ENCODE measurements at places on chromosomes 2 and 18. TPM values are rescaled to one million over a fixed set of nuclear protein-coding genes. Genes with fewer than 3 reads are reported as not detected.
A peak's percentile ranks its signal among the peaks of the same experiment; 100 is the strongest.

MC4R gene
- total RNA-seq, result 0.66 TPM

POTEI gene
- total RNA-seq, result not detected

DNA sequence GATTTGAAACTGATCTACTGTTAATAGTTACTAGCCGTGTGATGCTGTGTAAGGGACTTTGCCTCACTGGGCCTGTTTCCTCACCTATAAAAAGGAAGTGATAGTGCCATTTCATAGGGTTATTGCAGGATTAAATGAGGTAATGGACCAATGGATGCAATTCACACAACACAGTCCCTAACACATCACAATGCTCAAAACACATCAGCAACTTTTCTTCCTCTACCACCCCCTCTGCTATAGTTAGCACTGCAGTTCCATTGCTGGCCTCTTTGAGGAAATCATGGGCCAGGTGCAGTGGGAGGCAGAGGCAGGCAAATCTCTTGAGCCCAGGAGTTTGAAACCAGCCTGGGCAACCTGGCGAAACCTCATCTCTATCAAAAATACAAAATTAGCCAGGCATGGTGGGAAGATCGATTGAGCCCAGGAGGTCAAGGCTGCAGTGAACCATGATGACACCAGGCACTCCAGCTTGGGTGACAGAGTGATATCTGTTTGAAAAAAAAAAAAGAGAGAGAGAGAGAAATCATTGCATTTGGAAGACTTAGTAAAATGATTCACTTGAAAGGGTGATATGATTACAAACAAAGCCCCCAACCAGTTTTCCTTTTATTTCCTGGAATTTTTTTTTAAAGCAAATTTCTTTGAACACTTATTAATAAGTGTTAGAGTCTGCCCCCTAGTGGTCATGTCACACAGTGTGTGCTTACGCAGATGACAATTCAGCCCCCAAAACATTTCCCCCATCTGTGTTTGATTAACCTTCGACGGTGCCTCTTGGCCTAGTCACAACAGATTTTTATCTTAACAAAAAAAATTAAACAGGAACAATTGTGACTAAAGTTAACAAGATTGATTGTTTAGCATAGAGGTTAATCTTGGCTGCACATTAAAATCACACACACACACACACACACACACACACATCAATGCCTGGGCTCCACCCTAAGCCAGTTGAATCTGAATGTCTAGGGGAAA, 88.6 kb upstream of the BCL11A start:
- DNase-seq, result no peak

DNA sequence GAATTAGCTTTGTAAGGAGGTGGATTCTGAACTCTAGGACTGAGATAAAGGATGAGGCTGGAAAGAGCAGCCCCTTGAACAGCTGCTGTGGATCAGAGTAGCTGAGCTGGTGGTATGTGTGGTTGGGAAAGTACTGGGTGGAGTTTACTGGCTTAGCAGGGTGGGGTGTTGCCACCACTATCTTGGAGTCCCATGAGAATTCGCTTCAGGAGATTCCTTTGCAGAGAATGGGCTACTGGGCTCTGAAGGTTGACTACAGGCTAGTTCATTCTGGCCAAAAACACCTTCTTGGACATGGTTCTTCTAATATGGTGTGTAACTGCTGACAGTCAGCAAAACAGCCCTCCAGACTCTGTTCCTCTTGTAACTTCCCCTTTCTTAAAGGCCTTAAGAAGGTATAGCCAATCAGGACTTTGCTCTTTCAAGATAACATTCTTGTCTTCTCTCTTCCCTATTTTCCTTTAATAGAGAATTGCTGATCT, 52.7 kb downstream of the TET3 start:
- DNase-seq, result no peak

OBSL1 gene
- 51.9 TPM for total RNA-seq

- no peak for DNase-seq
Measured at GRCh38 chr2:114286438-114286837, 156.0 kb upstream of the DPP10 start.

NEUROD1 gene
- not detected for total RNA-seq

DNA sequence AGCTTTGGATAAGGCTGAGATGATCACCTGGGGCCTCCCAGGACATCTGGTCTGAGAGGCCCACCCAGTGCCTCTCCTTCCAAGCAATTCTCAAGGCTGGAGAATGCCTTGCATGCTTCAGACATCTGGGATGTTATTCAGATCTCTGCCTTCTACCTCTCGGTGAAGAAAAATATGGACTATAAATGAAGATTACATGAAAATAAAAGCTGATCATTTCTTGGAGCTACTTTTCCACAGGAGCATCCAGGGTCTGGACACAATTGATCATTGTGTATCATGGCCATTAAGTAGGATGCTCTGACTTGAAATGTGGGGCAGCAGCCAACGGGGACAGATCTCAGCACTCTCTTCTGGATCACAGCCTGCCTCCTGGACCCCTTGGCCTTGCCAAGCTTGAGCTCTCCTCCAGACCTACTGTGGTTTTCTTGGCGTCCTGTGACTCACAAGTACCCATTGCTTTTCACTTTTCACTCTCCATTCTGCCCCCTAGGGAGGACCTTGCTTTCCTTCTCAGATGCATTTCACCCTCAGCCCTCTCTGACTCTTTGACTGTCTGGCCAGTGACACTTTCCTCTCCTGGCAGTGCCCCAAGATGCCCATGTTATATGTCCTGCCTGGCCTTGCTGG, 203.1 kb downstream of the INSIG2 start:
- peak; percentile 74 for DNase-seq

DNA sequence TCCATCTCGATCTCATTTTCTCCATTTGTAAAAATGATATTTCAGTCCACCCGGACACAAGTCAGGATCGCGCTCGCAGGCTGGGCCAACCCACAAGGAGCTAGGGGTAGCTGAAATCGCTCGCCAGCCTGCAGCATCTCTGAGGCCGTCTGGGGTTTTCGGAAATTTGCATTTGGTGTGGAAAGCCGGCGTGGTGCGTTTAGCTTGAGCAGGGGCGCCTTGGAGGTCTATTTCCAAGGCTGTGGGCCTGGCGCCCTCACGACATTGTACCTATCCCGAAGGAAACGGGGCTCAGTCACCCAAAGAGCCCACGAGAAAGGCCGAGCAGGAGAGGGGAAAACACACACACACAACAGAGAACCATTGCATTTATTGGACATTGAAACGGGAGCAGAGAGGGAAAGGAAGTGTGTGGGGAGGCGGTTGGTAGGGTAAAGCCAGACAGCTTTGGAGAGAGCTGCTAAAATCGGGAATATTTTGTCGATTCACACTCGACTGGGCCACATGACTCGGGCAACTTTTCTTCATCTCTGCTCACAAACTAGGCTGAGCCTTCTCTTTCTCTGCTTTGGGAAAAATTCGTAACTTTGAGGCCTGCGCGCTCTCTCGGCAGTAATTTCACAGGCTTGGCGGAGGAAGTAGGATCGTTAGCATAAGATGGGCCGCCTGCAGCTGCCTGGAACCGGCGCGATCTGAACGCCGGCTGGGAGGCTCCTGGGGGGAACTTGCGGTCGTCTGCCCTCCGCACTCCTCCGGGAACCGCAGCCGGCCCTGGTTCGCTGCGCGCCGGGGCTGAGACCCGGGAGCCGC, 1.1 kb upstream of the HOXD8 start:
- no peak for DNase-seq

DNA sequence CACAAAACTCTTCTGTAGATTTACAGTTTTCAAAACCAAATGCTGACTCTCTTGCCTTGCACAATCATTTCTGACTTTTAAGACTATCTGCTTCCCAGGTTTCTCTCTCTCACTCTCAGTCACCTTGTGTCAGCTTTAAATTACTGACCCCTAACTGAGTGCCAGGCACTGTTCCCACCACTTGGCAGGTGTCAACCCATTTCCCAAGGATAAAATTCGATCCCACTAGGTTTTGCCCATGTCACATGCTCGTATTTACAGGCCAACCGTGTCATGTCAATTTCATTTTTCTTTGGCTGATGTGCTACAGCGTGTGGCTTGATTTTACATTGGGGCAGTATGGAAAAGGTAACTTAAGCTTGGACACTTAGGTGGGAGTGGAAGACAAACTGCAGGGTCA, 26.1 kb upstream of the LMAN1 start:
- DNase-seq, result no peak

- no peak for DNase-seq
Measured at GRCh38 chr2:218648088-218648786, 11.2 kb downstream of the ZNF142 start.

DNA sequence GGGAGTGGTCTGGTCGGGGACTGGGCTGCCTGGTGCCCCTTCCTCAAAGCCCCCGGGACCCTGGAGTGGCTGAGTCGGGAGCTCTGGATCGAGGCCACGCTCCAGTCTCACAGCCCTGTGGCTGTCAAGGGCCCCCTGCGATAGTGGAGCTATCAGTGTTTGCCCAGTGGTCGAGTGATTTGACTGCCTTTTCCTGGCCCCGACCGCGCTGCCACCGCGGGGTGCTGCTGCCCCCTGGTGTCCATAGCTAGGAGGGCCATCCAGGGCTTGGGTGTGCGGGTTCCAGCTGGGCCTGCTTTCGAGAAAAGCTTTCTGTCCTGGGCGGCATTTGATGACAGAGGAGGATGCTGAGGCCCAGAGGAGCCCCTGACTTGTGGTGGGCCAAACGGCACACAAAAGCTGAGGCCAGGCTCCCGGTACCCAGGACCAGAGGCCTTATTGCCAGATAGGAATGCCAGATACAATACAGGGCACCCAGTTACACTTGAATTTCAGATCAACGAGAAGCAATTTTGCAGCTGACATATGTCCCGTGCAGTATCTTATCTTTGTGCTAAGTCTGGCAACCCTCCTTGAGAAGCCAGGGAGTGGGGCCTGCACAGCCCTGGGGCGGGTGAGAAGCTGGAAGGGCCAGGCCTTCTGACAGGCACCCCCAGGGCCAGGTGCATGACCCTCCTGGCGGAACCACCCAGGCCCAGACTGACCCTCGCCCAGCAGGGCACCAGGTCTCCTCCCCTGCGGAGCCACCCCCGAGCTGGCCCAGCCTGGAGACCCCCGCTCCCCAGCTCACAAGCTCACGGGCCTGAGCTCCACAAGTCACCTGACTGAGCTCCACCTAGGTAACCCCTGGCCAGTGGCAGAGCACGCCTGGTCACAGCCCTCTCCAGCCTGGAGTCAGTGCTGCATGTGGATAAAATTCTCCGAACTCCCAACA, 13.0 kb downstream of the ODC1 start:
- DNase-seq, result no peak

- no peak for DNase-seq
Measured at GRCh38 chr2:118723394-118723793, 124.1 kb downstream of the EN1 start.

- DNase-seq, result no peak
Measured at GRCh38 chr2:168928113-168928831, 27.2 kb downstream of the G6PC2 start.

MGAT4A gene
- 21.4 TPM for total RNA-seq

DNA sequence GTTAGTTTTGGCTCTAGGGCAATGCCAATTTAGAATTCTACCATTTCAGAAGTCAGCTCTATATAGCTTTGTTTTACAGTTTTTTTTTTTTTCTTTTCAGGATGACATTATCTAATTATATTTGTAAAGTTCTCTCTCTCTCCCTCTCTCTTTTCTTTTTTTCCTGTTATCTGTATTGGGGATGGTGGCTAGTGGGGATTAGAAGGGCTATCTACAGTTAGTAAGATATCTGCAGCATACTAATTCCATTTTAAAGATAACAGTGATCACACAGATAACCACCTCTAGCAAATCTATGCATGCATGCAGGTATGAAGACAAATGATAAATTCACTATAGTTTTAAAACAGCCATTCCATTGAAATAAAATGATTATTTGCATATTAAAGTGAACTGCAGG, 438.9 kb downstream of the ERBB4 start:
- no peak for DNase-seq

ATP8B1 gene
- 18.3 TPM for total RNA-seq

CAPN14 gene
- total RNA-seq, result 0.42 TPM

- DNase-seq, result no peak
Measured at GRCh38 chr18:51009072-51009471, 20.9 kb upstream of the SMAD4 start.

GRCh38 chr2:121911036-121911435, 155.6 kb downstream of the TSN start:
- no peak for DNase-seq

MTIF2 gene
- 22.6 TPM for total RNA-seq

FEV gene
- not detected for total RNA-seq

- no peak for DNase-seq
Measured at GRCh38 chr18:4987452-4988405, 209.3 kb downstream of the AKAIN1 start.

DNA sequence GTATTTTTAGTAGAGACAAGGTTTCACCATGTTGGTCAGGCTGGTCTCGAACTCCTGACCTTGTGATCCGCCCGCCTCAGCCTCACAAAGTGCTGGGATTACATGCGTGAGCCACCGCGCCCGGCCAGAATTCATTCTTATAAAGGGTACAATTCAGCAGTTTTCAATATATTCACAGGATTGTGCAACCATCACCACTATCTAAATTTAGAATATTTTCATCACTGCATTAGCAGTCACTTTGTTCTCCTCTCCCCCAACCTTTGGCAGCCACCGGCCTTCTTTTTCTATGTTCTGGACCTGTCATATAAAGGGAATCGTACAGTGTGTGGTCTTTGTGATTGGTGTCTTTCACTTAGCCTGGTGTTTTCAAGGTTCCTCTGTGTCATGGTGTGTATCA, 40.7 kb downstream of the TCF7L1 start:
- no peak for DNase-seq

- no peak for DNase-seq
Measured at GRCh38 chr2:210663631-210664089, 107.3 kb downstream of the CPS1 start.

- no peak for DNase-seq
Measured at GRCh38 chr2:105771836-105772235, 27.1 kb downstream of the NCK2 start.

DNA sequence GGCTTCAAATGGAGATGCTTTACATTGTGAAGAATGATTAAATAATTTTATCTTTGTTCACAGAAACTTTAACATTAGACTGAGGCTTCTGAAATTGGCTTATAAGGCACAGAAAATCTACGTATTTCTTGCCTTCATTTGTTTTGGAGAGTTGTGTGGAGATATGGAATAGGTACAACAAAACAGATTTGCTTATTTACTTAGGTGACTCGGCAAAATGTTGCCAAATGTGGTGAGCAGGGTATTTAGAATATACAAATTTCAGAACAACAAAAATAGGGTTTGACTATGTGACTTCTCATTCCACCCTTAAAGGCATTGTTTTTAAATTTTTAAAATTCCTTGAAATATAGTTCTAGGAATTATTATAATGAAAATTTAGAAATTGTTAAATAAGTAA, 134.2 kb downstream of the KCNJ3 start:
- no peak for DNase-seq

GRCh38 chr2:235240574-235240973, 253.3 kb upstream of the AGAP1 start:
- no peak for DNase-seq

- no peak for DNase-seq
Measured at GRCh38 chr2:9752441-9753275, 90.6 kb upstream of the TAF1B start.

Data from esophagus muscularis mucosa (tissue), 4 donors.